ENCODE measurements at places on chromosomes 16 and 17.

- no peak for DNase-seq
These were observed 55.0 kb downstream of the ZNF423 start for GRCh38 chr16:49800876-49801275.

DNA sequence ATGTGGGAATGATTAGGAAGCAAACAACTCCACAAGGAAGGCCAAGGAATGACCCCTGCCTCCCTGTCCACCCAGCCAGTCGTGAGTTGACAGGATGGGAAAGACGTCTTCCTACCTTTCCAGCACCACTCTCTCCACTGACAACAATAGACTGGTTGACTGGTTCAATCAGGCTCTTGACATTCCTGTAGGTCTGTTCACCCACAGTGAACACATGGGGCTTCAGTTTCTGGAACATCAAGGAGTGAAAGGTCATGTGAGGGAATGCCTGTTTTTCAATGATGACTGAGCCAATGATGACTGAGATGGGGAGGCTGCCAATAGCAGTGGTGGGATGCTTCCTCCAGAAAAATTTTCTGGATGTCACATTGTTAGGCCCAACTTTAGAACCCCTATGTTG lies 9.6 kb downstream of the MYO19 start:
- DNase-seq = no peak

GRCh38 chr17:50829332-50829731 lies 6.1 kb upstream of the WFIKKN2 start:
- no peak for DNase-seq

- no peak for DNase-seq
These were observed 12.1 kb downstream of the ZDHHC7 start for GRCh38 chr16:84999200-84999599.

DNA sequence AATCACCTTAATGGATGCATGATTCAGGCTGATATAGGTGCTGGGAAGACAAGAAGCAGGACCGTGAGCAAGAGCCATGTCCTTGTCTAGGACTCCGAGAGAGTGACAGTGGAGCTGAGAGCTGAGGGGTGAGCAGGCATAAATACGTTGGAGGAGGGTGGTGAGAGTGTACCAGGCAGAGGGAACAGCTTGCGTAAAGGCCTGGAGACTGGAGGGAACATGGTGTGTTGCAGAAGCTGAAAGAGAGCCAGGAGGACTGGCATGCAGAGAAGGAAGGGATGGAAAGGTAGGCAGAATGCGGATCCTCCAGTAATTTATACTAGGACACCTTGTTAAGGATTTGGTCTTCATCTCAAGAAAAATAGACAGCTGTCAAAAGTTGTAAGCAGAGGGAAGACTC lies 653.2 kb downstream of the HS3ST4 start:
- DNase-seq = no peak

- no peak for DNase-seq
These were observed 4.5 kb downstream of the OR1F1 start for GRCh38 chr16:3192476-3193019.

DNA sequence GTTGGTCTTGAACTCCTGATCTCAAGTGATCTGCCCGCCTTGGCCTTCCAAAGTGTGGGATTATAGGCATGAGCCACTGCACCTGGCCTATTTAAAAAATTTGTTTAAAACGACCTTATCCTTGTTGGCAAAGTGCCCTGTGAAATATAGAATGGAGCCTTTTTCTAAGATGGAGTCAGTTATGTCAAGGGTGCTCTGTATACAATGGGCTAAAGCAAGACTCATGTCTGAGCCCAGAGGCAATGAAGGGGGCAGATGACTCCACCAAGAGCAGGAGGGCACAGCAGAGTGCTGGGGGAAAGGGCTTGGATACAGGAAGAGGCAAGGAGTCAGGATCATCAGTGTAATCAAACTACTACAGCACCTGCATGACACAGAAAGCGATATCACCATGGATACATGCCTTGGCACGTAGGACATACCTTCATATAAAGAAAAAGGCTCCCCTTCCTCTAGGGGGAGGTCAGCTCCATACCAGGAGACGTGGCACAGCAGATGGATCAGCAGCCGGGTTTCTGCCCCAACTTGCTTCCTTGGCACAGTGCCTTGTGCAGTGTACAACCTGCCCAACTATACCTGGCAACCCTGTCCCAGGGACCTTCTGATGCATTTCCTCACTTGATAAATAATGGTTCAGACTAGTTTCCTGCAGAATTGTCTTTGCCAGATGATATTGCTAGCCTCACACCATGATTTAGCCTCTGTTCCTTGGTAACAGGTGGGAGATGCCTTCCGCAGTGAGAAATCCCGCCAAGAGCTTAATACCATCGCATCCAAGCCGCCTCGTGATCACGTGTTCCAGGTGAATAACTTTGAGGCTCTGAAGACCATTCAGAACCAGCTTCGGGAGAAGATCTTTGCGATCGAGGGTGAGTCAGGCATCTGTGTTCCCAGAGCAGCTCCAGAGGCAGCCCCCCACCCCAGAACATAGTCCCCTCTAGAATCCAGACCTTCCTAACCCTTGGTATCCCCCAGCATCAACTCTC lies 15.3 kb downstream of the ITGAM start:
- no peak for DNase-seq

DNA sequence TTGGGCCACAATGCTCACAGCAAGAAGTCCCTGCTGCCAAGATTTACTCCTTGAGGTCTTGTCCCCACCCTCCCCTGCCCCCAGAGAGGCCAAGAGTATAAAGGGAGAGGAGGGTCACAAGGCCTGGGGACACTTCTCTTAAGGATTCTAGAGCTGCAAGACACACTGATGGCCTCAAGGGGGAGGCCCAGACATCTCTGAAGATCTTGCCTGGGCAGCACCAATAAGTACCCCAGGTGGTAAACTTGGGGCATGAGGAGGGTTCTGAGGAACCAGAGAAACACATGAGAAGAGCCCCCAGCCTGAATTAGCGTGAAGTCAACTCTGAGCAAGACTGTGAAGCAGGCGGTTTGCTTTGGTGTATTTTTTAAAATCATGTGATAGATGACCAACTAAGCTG lies 26.8 kb upstream of the MTMR4 start:
- DNase-seq = no peak
